ENCODE measurements at places on chromosomes 2 and 18. TPM values are rescaled to one million over a fixed set of nuclear protein-coding genes. Genes with fewer than 3 reads are reported as not detected.

CELF4 gene
- not detected for total RNA-seq

DNA sequence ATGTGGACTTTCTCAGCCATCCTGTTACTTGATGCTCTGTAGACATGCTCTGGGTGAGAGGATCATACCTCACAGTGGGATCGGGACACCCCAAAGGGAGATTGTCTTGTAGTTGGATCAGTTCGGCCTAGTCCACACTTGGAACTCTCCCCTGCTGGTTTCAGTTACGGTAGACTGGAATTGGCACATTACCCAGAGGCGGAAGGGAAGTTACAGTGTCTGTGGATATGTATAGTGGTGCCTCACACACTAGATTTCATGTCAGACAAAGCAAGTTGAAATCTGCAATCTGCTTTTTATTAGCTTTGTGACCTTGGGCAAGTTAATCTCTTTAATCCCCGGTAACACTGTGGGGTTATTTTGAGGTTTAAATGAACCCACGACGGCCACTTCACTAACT lies 16.2 kb upstream of the CTAGE1 start:
- peaks cover 3% of the 10 kb centered on the region for H3K4me1 ChIP-seq
- H3K4me3 ChIP-seq: no peak overlapping the region
- H3K27me3 ChIP-seq: no peaks in the 10 kb centered on the region
- DNase-seq: no peak

GRCh38 chr2:157625296-157625695 lies 3.4 kb downstream of the ACVR1C start:
- no peak overlapping the region for H3K27ac ChIP-seq
- no peaks in the 10 kb centered on the region for H3K36me3 ChIP-seq
- no peak overlapping the region for H3K4me3 ChIP-seq
- H3K27me3 ChIP-seq: no peaks in the 10 kb centered on the region
- no peaks in the 10 kb centered on the region for H3K4me1 ChIP-seq
- no peak for DNase-seq

- H3K36me3 ChIP-seq: no peaks in the 10 kb centered on the region
- no peak overlapping the region for H3K27ac ChIP-seq
- H3K4me1 ChIP-seq: no peaks in the 10 kb centered on the region
- H3K4me3 ChIP-seq: no peak overlapping the region
Measured at GRCh38 chr2:231865222-231865621, 61.0 kb downstream of the NPPC start.

GRCh38 chr2:112582314-112582746 lies 2.1 kb upstream of the CHCHD5 start:
- no peaks in the 10 kb centered on the region for H3K36me3 ChIP-seq
- no peaks in the 10 kb centered on the region for H3K4me1 ChIP-seq
- H3K4me3 ChIP-seq: no peak overlapping the region
- no peak overlapping the region for H3K27ac ChIP-seq
- DNase-seq: no peak
- no peaks in the 10 kb centered on the region for H3K27me3 ChIP-seq

DNA sequence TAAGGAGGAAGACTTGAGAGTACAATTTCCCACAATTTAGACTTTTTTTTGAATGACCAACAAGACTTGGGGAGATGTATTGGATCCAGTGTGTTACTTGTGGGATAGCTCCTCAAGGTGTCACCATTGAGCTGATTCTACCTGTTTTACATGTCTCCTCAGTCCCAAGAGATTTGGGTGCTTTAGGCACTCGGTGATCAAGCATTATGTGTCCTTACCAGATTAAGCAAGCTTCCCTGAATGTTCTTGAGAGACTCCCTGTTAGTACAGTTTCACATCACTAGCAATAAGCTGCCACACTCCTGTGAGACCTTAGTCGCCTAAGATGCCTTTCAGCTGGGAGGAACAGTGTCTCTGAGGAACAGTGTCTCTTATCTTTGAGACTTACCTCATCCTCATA lies 384.3 kb upstream of the SYT4 start:
- H3K36me3 ChIP-seq: no peaks in the 10 kb centered on the region
- no peak overlapping the region for H3K27ac ChIP-seq
- no peak for DNase-seq
- no peak overlapping the region for H3K4me3 ChIP-seq

- H3K27me3 ChIP-seq: no peaks in the 10 kb centered on the region
- DNase-seq: no peak
- no peak overlapping the region for H3K27ac ChIP-seq
- no peak overlapping the region for H3K4me3 ChIP-seq
Measured at GRCh38 chr18:55458456-55459203, 129.4 kb downstream of the TCF4 start.

GRCh38 chr2:223536546-223536945 lies 65.6 kb downstream of the SCG2 start:
- H3K27ac ChIP-seq: no peak overlapping the region
- no peaks in the 10 kb centered on the region for H3K36me3 ChIP-seq
- peaks cover 6% of the 10 kb centered on the region for H3K4me1 ChIP-seq
- H3K27me3 ChIP-seq: no peaks in the 10 kb centered on the region

All from aorta (tissue), 5 donors.